ENCODE measurements at places on chromosomes 5 and 9.

DNA sequence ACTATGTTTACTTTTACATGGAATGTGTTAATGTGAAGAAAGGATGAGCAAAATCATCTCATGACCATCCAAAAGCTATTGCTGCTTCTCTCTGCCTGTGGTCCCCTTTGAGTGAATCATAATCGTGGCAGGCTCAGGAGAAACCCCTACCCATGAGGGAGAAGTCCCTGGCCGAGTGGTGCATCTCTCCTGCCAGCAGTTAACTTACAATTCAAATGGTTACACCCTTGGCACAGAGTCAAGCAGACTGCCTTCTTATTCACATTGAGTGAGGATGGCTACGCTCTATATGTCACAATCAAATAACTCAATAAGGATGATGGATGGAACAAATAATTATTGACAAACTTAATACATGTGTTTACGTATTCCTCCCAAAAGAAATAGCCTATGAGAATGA lies 179.1 kb downstream of the FGF1 start:
- no peak for DNase-seq

GRCh38 chr5:108629779-108630528 lies 117.7 kb upstream of the FER start:
- no peak for DNase-seq

DNA sequence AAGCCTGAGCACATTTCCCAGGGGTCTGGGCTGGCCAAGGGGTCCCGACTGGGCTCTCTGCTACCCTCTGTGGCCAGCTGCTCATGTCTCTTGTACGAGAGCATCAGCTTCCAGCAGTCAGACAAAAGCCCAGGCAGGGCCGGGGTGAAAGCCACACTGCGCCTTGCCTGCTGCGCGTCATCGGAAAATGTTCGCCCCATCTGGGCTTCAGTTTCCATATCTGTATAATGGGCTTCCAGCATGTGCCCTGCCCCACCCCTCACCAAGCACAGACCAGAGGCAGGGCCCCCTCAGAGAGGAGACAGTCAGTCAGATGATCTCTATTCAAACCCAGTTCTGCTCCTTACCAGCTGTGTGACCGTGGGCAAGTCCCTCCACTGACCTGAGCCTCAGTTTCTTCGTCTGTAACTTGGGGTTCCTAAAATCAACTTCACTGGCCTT lies 8.0 kb upstream of the GRHPR start:
- DNase-seq, result no peak

GRCh38 chr9:87840134-87840533 lies 42.5 kb upstream of the SPATA31E1 start:
- no peak for DNase-seq

GRCh38 chr9:2109069-2109650 lies 94.0 kb downstream of the SMARCA2 start:
- DNase-seq, result no peak

GRCh38 chr9:29144476-29144875 lies 1571.2 kb upstream of the C9orf72 start:
- no peak for DNase-seq

DNA sequence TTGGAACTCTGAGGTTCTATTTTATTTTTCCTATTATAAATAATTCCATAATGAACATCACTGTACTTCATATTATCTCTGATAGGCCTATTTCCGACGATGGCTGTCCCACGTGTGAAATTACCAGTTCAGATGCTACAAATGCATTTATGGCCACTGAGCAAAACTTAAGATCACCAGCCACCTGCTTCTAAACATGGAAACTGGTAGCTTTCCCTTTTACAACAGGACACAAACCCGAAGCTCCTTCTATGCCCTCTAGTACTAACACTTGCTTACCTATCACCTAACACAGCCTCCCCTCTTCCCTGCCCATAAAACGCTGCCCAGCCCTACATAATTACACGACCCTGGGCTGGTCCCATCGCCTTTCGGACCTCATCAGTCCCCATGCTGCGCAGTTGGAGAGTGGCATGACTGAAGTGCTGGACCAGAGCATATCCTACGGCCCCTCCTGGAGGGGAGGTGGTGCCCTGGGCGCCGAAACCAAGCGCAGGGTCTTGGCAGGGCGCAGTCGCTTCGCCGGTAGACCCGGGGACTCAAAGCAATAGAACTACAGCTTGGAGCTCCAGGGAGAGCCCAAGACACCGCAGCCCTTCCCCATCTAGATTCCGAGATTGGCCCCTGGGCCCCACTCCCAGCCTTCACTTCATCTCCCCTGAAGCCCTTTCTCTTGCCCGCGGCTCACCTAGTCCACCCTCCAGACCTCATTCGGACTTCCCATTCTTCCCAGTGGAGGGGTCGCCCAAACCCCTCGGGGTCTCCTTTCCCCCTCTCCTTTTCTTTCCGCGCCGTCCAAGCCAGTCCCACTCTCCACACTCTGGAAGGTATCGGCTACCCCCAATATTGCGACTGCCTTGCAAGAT lies 1.0 kb upstream of the SAP30L start:
- no peak for DNase-seq

- no peak for DNase-seq
Observed at GRCh38 chr5:123719004-123719403, 207.0 kb downstream of the CSNK1G3 start.

- DNase-seq, result no peak
Observed at GRCh38 chr9:92535940-92536850, at the start of gene ECM2. Gene ECM2 (minus strand): TSS chr9:92535990. CDS start chr9:92522866, 13,124 bp downstream.

DNA sequence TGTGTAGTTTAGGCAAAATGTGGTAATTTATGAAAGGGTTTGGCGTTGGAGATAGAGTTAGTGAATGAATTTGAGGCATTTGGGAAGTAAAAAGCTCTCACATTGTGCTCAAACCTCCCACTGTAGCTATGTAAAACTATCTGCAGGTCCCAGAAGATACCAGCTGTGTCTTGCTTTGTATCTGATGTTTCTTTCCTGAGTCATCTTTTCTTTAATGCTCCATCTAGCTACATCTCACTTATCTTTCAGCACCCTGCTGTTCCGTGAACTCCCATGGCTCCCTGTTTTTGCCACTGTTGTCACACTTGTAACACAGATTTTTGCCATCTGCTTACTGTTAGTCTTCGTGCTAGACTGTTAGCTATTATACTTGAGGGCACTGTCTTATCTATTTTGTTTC lies 253.1 kb downstream of the NPR3 start:
- no peak for DNase-seq

- DNase-seq, result no peak
Observed at GRCh38 chr9:4864698-4865097, 72.0 kb downstream of the RCL1 start.

GRCh38 chr9:23587433-23587832 lies 238.6 kb downstream of the ELAVL2 start:
- no peak for DNase-seq

DNA sequence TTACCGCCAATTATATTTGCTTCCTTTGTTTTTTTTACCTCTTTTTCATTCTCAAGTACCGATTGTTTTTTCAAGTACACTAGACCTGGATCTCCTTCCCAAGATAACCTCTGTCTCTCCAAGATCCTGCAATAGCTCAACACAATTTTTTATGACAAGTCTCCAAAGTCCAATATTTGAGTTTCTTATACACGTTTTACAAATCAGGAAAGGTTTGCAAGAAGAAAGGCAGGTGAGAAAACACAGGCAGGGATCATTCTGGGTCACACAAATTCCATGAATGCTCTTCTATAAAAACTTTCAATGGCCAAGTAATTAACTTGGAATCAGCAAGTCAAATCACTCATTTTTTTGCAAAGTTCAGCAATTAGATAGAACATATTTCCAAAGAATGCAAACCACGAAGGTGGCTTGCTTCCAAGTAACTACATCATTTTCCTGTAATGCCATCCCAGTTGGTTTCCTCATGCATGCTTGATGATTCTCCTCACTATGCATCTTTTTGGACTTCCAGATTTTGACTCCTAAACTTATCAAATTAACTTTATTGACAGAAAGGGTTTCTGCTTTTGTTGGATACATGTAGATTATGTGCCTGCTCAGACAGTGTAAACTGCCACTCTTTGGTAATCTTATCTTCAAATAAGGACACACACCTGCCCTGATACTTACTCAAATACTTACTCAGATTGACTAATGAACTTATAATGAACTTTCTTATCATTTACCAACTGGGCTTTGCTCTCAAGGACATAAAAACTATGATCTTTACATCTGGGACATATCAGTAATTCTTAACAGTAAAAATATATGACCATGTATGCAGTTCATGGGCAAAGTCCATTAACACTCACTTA lies 24.7 kb upstream of the IFNE start:
- no peak for DNase-seq

DNA sequence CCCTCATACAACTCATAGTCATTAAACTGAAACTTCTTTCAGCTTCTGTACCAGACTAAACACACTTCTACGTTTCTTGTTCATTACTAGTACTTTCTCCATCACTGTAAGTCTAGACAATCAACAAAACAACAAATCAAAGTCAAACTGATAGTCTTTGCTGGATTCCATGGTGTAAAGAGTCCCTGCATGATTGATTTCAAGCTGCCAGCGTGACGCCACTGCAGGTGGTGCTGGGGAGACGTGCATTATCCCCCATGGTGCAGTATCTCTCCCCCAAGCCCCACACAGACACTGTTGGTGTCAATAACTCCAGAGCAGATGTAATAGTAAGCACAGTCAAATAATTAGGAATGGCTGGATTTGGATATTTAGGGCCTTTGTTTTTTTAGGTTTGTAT lies 10.7 kb upstream of the SLC2A8 start:
- DNase-seq, result no peak

DNA sequence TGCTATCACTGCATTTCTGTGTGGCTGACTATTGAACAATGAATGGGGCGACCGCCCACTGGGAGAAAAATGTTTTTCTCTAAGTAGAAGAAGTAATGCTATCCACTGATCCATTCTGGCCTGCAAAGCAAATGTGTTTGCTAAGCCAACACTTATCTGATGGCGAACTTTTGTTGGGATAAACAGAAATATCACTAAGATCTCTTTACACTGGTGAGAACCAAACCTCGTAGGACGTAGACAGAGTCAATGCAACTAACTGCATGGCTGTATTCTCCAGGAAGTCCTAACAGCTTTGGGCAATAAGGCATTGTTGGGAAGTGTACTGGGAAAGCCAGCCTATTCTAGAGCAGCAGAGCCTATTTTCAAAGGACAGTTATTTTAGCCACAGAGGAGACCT lies 77.7 kb downstream of the ANKH start:
- no peak for DNase-seq

GRCh38 chr9:33880211-33881089 lies 63.5 kb downstream of the UBE2R2 start:
- DNase-seq, result no peak

DNA sequence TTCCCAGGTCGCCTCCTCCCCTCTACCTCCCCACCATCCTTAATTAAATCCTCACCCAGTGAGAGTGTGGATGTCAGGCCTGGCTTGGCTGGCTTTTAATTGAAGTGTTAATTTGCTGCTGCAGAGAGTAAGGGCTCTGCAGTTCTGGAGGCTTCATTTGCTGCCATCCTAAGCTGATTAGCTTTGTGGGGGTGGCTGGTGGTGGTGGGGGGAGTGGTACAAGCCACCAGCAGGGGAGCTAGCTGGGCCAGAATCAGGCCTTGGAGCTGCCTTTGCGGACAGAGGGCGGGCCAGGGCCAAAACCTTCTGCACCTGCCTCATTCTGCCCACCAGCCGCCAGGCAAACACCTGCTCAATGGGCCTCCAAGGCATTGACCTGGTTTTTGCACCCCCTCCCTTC lies 26.8 kb upstream of the TIFAB start:
- no peak for DNase-seq

DNA sequence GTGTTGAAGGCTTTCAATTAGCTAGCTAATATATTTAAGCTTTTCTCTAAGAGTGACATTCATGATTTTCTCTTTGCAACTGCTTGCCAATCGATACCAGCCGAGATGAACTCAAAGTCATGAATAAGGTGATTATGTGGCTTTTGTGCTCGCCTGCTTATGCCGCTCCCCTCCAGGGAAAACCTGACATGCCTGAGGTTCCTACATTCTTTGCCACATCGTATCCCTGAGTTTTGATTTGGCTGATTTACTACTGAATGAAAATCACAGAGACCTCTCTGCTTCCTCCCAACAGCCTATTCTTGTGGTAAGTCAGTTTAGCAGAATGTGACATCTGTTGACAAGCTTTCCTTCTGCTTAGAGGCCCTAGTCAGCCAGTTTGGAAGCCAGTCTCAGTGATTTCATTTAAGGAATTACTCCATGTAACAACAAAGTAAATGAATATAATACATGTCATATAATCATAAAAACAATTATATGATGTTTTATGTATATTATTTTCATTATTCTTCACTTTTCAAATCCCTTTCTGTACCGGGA lies 513.4 kb downstream of the CSNK1G3 start:
- DNase-seq, result no peak

DNA sequence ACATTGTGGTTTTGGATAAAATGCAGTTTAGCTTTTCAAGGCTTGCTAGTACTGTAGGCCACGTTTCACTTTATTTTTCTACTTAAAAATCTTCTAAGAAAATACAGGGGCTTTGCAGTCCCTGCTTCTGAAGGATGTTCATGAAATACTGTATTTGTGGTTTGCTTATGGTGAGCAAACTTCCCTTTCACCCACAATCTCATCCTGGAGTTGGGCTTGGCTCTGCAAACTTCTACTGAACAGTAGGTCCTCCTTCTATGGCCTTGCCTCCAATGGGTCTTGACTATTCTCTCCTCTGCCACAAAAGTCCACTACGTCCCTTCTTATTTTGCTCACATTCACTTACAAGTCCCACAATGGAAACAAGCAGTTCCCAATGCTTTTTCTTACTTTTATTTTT lies 502.7 kb upstream of the KLF4 start:
- no peak for DNase-seq

DNA sequence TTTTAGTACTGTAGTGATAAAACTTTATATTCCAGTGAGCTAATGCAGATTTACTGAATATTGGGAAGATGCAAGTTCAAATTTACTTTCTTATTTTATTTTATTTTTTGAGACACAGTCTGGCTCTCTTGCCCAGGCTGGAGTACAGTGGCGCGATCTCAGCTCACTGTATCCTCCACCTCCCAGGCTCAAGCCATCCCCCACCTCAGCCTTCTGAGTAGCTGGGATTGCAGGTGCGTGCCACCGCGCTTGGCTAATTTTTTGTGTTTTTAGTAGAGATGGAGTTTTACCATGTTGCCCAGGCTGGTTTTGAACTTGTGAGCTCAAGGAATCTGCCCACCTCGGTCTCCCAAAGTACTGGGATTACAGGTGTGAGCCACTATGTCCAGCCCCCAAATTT lies 9.9 kb downstream of the PHAX start:
- no peak for DNase-seq

DNA sequence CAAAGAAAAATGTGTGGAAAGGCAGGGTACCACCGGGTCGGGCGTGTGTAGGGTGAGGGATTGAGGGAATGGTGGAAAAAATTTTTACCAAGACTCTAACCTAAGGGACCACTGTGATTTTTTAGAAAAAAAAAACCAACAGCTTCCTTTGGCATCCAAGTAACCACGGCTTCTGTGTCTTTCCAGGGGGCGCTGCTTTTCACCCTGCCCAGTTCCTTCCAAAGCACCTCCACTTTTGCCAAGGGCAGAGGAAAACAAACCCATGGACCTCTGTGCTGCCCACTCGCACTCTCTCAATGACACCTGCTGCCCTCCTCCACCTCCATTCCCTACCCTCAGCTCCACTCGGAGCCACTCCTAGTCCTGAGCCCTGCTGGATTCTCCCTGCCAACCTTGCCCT lies 381.0 kb downstream of the ENC1 start:
- no peak for DNase-seq

GRCh38 chr9:92432350-92432749 lies 8.1 kb upstream of the OMD start:
- DNase-seq, result no peak

GRCh38 chr5:157354800-157355199 lies 88.9 kb downstream of the CYFIP2 start:
- no peak for DNase-seq

GRCh38 chr5:142601432-142601831 lies 84.5 kb downstream of the FGF1 start:
- DNase-seq, result no peak

Measured in stimulated activated CD8-positive, alpha-beta memory T cell treated with anti-CD3 and anti-CD28 coated beads, Interleukin-7, amount 100 ng/mL, for 48 hours (primary cell).